Activated effector memory CD4-positive, alpha-beta T cell treated with Interleukin-2 at 50 U/mL for 16 hours (primary cell): ENCODE measurements at places on chromosomes 2 and 18.

DNA sequence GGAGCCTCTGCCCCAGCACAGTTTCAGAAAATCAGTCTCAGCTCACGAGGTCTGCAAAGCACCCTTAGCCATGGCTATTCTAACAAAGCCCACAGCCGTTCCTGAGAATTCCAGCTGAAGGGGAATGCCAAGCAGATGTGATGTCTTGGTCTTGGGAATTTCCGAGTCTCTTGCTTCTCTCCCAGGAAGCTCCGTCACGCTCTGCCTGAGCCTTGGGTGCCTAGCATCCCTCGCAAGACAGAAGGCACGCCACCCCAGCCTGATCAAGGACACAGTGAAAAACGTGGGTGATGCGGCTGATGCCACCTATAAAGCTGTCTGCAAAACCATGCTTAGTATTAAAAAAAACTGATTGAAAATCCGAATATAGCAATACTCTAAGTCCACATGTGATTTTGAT lies 254.6 kb downstream of the SH3BP4 start:
- no peak for DNase-seq

GRCh38 chr2:187078297-187078696 lies 229.3 kb upstream of the ZSWIM2 start:
- no peak for DNase-seq

DNA sequence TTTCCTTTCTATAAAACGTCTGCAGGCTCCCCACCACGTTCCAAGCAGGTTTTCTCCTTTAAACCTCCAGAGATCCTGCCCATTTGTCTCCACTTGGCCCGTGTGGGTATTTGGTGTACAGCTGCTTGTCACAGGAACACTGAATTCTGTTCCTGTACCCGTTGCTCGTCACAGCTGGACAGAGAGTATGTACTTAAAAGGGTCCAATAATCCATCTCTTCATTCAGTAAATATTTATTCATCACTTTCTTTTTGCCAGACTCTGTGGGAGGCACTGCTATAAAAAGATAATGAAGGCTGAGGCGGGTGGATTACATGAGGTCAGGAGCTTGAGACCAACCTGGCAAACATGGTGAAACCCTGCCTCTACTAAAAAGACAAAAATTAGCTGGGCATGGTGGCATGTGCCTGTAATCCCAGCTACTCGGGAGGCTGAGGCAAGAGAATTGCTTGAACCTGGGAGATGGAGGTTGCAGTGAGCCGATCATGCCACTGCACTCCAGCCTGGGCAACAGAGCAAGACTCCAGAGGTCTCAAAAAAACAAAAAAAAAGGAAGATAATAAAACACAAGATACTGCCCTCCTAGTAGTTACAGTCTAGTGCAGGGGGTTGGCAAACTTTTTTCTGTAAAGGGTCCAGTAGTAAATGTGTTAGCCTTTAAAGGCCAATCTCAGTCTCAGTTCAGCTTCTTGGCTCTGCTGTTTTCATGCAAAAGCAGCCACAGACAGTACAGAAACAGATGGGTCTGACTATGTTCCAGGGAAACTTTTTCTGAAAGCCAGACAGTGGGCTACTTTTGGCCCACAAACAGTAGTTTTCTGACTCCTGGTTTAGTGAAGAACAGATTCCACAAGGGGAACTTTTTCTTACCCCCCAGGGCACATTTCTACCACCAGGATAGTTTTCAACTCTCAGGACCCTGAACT lies 309.9 kb upstream of the RAB12 start:
- no peak for DNase-seq

GRCh38 chr2:105644174-105644980 lies 100.3 kb upstream of the NCK2 start:
- DNase-seq, result no peak

DNA sequence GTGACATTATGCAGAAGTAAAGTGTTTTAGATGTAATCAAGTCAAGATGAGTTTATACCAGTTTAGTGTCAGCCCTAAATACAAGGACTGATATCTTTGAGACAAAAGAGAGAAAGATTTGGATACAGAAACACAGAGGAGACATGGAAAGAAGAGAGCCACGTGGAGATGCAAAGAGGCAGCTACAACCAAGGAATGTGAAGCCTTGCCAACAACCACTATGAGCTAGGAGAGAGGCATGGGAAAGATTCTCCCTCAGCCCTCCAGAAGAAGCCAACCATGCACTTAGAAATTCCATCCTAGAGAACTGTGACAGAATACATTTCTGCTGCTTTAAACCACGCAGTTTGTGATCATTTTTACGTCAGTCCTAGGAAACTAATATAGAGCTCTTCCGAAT lies 217.2 kb downstream of the DOK6 start:
- no peak for DNase-seq

DNA sequence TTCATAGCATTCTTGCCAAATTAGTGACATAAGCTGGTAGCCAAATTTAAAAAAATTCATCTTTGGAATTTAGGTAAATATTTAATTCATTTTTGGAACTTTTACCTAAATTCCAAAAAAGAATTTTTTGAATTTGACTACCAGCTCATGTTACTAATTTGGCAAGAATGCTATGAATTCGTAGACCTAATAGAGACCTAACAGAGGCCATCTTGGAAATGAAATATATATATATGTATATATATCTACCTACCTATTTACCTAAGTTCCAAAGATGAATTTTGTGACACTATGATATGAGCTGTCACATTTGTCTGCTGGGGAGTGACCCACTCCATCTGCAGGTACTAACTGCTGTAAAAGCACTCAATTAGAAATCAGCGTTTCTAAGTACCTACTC lies 65.6 kb downstream of the MYOM1 start:
- DNase-seq, result no peak

GRCh38 chr2:106065268-106065982 lies 128.7 kb downstream of the UXS1 start:
- DNase-seq, result no peak

DNA sequence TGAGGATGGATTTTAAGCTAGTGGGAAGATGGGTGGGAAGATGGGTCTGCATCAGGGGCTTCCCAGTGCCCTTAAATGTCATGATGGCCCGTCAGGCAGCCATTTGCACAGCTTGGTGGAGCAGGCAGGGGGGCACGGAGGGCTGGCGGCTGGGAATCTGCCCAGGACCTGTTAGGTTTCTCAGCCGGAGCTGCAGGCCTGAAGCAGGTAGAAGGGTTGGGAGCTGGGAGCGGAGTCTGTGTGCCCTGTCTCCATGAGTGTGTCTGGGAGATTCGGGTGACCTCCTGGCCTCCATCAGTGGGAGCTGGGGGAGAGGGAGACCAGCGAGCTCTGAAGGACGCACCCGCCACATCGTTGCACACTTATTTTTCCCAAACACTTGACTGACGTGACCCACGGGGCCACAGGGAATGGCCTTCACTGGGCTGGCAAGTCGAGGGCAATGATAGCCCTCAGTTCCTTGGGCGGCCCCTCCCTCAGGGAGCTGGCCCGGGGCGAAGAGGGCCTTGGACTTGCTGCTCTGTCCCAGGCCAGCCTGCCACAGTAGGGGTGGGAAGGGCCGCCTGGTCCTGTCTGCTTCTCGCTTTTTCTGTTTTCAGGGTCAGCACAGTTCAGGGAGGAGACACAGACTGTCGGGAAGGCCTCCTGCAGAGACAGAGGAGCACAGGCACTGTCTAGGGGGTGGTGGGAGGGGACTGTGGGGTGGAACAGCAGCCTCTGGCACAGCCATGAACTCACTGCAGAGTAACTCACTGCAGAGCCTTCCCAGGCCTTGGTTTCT lies 236.8 kb downstream of the ZBTB7C start:
- no peak for DNase-seq

GRCh38 chr2:56008661-56009431 lies 85.3 kb upstream of the EFEMP1 start:
- no peak for DNase-seq

DNA sequence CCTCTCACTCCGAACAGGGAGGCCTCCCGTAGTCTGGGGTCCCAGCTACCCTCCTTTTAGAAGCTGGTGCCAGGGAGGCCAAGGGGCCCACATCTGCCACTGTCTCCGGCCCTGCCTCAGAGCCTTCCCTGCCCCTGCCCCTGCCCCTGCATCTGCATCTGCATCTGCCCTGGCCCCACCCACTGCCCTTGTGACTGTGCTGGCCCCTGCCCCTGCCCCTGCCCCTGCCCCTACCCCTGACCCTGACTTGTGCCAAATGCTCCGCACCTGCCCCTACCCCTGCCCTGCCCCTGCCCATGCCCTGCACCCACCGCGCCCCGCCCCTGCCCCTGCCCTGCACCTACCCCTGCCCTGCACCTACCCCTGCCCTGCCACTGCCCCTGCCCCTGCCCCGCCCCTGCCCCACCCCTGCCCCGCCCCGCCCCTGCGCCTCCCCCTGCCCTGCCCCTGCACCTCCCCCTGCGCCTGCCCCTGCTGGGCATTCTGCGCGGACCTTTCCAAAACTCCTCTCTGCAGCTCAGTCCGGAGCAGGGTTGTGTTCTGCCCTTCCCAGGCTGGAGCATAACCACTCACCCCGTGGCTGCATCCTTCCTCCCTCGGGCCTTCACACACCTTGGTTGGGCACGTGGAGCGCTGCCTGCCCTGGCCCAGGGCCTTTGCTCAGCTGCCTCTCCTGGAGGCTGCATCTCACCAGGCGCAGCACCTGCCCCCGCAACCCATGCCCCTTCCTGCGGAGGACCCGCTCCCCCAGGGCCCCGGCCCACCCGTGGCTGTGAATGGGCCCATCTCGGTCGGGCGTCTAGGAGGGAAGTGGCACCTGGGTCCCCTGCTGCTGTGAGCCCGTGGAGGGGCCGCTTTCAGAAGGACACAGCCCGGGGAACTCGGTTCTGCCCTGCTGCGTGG lies 5.4 kb downstream of the SNTG2 start:
- DNase-seq, result no peak

- no peak for DNase-seq
Measured at GRCh38 chr18:9919564-9920232, 5.9 kb downstream of the VAPA start.

- no peak for DNase-seq
Measured at GRCh38 chr2:178177066-178177679, 17.1 kb upstream of the OSBPL6 start.

DNA sequence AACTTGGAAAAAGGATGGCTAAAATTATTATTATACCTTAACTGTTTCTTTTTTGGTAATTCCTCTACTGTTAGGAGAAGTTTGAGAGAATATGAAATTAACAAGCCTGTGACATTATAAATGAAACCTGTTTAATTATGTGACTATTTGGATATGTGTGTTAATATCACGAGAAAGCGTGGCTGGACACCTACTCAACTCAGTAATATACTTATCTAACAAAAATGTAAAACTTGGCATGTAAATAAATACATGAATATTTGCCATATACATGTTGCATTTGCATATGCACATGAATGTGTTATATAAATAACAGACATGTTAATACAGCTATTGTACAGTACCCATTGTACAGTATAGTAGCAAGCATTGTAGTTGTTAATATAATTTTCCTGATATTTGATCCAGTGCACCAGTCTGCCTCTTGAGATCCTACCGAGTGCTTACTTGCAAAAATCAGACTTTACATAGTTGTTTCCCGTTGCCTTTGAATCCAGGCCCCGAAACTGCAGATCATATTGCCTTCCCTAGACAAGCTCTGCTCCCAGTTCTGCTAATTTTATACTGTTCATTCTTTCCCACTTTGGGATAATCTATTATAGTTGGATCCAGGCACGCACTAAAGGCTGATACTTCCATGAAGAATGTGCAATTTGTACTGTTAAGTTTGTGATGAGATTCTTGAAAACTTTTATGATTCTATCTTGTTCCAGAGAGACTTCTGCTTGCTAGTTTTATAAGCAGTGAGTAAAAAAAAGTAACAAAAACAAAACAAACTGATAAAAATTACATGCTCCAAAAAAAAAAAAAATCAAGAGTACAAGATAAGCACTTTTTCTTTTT lies 395.6 kb downstream of the ARHGAP15 start:
- DNase-seq, result no peak

DNA sequence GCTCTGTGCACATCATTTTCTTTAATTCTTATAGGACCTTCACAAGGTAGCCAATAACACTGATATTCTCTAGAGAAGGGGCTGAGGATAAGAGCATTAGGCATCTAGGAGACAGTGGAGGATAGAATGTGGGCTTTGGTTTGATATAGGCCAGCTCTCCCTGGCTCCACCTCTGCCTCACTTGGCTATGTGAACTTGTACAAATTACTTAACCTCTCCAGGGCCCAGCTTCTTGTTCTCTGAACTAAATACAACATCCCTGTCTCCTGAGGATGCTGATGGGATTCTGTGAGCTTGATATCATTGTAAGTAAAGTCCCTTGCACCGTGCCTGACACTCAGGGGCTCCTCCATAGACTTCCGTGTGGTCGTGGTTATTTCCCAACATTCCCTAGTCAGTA lies 87.3 kb downstream of the ACOXL start:
- no peak for DNase-seq

DNA sequence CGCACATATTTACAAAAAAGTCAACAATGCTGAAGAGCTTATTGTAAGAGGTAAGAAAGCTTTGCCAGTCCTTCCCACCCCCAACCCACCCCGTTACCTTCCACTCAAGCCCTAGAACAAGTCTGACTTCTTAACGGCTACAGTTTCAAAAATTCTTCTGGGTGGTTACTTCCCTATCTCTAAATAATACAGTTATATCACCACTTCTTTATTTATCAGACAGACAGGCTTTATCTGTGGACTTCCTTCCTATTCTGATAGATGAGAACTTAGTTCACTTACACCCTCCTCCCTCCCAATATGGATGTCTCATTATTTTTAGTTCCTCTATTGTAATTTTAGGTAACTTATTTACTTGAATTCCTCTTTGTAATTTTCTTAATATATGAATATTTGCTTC lies 26.7 kb upstream of the ACTR3 start:
- no peak for DNase-seq

GRCh38 chr2:9637330-9637729 lies 6.5 kb upstream of the YWHAQ start:
- no peak for DNase-seq

DNA sequence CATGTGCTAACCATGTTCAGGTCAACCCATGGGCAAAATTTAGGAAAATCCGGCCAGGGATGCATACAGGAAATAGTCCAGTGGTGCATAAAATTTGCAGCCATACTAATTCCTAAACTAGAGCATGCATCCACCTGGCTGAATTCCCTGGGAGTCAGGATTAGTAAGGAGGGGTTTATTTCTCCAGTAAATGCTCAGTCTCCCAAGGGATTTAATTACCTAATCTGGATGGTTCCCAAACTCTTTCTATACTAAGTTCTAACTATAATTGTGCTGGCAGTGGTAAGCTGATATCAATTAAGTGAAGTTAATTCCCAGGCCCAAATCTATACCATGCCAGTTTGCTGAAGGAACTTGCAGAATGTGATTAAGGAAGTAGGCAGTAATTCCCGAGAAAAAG lies 26.2 kb upstream of the EVA1A start:
- DNase-seq, result no peak

DNA sequence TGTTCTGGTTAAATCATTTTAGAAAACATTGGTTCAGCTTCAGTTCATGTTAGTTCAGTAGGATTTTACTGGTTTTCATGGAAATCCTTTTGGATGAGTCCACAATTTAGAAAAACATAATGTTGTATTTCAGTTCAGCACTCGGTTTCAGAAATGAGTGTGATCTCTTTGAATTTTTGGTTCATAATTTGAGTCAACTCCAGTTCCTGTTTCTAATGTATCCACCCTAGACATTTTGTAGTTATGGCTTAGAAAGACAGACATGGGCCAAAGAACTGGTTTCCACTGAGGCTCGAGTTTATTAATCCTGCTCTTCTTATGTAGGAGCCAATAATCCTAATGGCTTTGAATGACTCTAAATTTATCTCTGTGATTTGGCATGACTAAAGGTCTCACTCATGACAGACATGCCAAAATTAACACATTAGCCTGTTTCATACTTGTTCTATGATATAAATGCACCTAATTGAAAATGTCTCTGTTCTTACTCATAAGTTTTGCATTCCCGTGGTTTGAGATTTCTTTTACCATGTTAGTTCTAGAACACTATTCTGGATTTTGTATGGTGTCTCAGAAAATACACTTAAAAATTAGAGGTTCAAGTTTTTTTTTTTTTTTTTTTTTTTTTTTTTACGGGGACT lies 82.3 kb upstream of the SPRED2 start:
- no peak for DNase-seq
